Non-pigmented ciliary epithelial cell (primary cell): ENCODE measurements at places on chromosomes 3 and 15.
A peak's percentile ranks its signal among the peaks of the same experiment; 100 is the strongest.

- DNase-seq: peak; percentile 92
These were observed 256.8 kb downstream of the RORA start for GRCh38 chr15:60972301-60972700.

DNA sequence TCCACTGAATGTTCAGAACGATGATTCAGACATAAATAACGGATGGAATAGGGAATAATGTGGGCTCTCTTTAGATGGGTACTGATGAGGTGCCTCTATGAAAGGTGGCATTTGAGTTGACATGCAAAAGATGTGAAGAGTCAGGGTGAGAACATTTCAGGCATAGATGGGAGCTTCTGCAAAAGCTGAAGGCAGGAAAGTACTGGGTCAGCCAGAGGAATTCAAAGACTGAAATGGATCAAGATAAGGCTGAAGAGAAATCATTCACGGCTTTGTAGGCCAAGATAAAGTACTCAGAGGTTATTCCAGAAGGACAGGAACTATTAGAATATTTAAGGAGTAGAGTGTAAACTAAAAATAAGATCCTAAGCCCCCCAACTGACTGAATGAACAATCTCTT is 189.6 kb upstream of the MCTP2 start:
- no peak for DNase-seq

DNA sequence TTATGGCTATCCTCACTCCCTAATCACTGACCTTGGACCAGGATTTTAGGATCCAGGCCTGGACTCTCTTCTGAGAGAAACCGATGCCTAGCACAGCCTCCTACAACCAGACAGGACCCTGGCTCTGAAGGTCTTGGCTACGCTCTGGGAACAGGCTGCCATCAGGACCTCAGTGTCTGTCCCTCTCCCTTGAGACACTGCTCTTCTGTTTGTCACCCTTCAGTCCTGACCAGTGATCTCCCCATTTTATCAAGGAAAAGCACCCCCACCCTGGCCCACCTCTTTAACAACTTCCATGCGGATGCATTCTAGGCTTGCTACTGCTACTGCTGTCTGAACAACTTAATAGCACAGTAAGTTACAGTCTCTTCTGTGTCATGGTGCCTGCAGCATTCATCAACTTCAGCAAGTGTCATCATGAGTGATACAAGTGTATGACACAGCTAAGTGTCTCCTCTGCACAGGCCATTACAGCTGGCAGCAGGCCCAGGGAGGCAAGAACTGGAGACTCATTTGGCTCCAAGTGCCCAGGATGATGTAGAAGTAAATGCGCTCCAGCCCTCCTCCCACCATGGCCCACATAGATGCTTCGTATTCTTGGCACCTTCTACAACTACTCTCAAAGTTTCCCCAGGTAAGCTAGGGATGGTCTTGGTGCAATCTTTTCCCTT is 302.4 kb downstream of the EPHB1 start:
- DNase-seq: no peak

- no peak for DNase-seq
These were observed 261.6 kb upstream of the LYSMD4 start for GRCh38 chr15:99994849-99995248.
